ENCODE measurements at places on chromosomes 12 and 14.

DNA sequence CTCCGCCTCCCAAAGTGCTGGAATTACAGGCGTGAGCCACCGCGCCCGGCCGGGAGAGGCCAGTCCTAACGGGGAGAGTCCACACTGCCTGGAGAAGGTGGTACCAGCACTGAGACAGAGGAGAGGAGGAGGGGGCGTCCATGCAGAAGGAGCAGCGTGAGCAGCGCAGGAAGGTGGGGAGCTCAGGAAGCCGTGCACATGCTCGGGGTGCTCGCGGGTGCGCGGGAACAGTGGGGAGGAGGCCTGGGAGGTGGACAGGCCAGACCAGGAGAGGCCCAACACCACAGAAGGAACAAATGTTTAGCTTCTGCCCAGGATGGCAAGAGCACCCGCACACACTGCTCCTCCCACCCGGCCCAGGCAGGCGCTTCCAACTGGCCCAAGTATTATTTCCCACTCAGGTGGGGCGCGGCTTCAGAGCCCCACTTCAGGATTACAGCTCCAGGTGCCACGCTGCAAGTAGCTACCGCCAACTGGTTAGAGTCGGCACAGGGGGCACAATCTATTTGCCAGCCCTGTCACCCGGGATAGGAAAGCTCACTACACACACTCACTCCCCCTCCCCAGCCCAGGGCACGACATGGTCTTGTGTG, 80.8 kb upstream of the BCL11B start:
- no peak for DNase-seq

DNA sequence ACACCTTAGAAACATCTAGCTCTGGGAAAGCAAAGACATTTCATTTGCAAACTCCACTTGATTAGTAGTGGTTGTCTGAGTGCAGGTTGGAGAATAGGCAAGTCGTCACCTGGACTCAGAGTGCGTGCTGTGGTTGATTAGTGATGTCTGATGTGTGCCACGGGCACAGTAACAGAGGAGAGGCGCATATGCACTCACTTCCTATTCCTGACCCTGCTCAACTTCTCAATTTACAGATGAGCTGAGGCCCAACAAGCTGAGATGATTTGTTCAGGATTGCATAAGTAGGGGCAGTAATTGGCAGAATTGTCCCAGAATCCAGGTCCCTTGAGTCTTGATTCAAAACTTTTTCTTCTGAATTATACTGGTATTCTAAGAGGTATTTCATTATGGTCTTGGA, 44.9 kb downstream of the ADCK1 start:
- DNase-seq = no peak

- DNase-seq = no peak
Measured at GRCh38 chr14:53569446-53569845, 387.2 kb downstream of the BMP4 start.

DNA sequence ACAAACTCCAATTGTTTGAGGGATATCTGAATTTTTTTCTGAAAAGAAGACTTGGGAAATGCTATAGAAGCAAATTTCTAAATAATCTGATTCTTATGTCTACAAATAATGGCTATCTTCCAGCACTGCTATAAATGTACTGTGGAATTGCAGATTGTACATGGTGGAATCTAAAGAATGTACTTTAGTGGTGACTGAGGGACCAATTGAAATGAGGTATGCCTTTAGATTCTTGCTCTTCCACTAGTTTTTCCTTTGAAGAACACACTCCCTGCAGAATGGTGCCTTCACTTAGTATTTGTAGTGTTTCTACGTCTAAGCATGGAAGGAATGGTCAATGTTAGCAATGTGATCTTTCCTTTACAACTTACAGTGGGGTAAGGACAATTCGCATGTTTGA, 11.7 kb upstream of the PRB4 start:
- DNase-seq = no peak

DNA sequence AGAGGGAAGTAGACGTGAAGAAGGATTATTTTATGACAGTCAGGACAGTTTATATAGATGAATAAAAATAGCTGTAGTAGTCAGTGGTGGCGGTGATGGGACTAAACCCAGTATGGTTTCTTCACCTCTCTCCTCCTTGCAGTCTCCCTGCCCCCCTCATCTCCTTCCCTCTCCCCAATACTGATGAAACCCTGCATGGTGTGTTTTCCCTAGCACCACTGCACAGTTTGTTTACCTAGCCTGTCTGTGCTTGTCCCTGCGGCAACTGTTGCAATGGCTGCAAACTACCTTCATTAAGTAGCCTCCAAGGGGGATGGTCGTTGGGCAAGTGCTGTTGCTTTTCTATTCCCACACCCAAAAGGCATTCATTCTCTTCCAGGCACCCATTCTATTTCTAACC, 14.7 kb downstream of the PCBP2 start:
- DNase-seq = no peak

- DNase-seq = no peak
Measured at GRCh38 chr14:23245282-23245681, 7.5 kb downstream of the RNF212B start.

DNA sequence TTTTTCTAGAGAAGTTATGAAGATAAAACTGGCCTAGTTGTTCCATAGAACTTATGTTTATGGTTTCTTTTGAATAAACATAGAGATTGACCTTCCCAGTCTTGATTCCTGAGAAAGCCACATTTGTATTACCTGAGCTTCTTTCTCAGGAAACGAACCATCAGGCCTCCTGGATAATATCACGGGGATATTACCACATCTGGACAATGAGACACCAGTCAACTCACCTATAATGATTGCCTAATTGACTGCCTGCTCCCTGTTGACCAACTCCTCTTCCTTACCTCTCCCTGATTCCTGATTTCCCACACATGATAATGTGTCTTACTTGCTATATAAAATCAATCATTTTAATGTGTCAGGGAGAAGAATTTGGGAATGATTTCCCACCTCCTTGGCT, 822.7 kb downstream of the LRFN5 start:
- no peak for DNase-seq

DNA sequence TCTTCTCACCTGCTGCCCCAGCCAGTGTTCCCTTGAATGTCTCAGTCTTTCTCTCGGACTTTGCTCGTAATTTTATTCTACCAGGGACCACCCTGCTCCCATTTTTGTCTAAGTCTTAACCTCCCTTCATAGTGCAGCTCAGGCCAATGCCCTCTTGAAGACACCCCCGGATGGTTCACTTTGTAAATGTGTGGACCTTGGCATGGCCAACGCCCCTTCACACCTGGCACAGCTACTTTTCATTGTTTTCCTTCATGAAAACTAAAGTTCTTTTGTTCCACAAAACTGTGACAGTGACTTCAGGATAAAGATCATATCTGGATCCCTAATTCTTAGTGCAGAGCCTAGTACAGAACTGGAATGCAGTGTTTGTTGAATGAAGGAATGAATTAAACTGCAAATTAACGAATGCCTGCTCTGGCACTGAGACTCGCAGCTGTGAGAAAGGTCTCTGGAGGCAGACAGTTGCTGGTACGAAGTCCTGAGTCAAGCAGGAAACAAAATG, 3.5 kb upstream of the RNASE4 start:
- no peak for DNase-seq

Data from urinary bladder (tissue), 4 donors.